ENCODE measurements at places on chromosomes 6 and 20.

DNA sequence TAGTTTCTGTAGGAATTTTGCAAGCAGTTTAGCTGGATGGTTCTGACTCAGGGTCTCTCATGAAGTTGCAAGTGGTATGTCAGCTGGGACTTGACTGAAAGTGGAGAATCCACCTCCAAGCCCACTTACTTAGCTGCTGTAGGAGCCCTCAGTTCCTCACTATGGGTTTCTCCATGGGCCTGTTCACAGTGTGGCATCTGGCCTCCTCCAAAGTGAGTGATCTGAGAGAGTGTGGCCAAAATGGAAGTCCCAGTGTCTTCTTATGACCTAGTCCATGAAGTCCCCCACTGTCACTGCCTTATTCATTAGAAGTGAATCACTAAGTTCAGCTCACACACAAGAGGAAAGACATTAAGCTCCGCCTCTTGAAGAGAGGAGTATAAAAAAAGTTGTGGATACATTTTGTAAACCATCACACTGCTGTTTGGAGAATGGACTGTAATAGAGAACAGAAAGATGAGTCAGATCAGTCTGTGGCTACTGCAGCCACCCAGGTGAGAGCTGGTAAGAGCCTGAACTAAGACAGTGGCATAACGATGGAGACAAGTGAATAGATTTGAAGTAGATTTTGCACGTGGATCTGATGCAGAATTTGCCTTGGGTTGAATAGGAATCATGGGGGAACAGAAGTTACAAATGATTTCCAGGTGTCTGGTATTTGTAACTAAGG lies 4.9 kb upstream of the NELFCD start:
- no peak for DNase-seq

DNA sequence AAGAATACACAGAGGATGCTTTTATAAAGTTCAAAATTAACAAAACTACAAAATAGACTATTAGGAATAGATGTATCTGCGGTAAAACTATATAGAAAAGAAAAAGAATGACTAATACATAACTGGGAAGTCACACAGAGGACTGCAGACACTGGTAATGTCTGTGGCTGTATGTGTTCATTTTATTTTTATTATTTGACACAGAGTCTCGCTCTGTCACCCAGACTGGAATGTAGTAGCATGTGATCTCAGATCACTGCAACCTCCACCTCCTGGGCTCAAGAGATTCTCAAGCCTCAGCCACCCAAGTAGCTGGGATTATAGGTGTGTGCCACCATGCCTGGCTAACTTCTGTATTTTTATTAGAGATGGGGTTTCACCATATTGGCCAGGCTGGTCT lies 38.9 kb downstream of the ESF1 start:
- no peak for DNase-seq

GRCh38 chr20:40524071-40524470 lies 165.0 kb downstream of the MAFB start:
- DNase-seq = no peak

DNA sequence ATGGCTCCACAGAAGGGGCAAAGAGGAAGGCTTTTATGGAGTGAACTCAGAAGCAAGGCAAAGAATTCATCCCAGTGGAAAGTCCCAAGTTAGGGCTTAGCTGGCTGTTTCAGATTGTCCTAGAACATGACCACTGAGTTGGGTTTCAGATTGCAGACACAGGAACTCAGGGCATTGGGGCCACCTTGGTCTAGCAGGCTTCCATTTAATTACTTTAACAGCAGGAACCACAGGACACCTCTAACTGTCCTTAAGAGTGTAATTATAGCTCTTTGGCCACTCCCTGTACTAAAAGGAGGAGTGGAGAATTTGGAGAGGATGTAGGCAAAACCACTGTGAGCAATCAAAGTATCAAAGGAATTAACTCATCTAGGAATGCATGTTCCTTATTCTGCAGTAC lies 150.6 kb upstream of the AGPAT4 start:
- DNase-seq = no peak

GRCh38 chr6:18632670-18633410 lies 245.7 kb downstream of the RNF144B start:
- DNase-seq = no peak

- no peak for DNase-seq
These were observed 79.0 kb upstream of the EEF1E1 start for GRCh38 chr6:8181160-8181881.

DNA sequence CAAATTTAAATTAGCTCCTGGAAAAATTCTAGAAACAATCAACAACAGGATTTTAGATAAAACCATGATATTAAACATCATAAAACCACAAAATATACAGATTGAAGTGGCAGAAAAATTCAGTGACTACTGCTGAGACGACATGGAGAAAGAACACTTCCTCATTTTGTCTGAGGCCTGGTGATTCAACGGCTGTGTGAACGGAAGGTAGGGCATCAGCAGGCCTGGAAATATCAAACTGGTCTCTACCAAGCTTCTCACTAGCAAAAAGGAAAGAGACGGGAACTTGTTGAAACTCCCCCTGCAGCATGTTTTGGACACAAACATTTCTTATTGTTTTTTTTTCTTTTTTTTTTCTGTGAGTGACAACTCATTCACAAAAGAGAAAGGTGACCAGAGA lies 58.0 kb upstream of the AHI1 start:
- no peak for DNase-seq

- no peak for DNase-seq
These were observed 504.3 kb upstream of the SLC35B3 start for GRCh38 chr6:8939615-8940014.

All from fibroblast of skin of abdomen (primary cell).